Left renal cortex interstitium (tissue), 4 donors: ENCODE measurements at places on chromosomes 2 and 18. TPM values are rescaled to one million over a fixed set of nuclear protein-coding genes. Genes with fewer than 3 reads are reported as not detected.

Gene FLACC1
- polyA plus RNA-seq, result 1.8 TPM

GRCh38 chr18:63928331-63928730 is 20.6 kb downstream of the SERPINB10 start:
- DNase-seq, result no peak

DNA sequence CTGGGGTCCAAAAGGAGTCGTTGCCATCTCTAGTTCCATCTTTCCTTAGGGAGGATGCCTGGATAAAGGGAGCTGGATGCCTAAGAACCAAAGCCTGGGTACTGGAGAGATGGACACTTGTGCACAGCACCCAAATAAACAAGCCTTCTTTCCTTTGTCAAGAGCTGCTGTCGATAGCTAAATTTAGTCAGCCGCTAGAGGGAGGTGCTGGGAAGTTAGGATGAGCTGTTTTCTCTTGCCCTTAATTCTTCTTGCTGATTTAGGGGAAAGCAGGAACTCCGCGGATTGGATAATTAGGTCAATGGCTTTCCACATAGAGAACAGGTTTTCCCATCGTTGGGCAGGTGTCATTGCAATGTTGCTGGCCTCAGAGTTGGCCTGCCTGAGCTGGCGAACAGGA is 30.9 kb upstream of the SERPINB12 start:
- no peak for DNase-seq

GRCh38 chr18:37669991-37670534 is 104.5 kb upstream of the CELF4 start:
- DNase-seq, result no peak

Gene COL6A3
- polyA plus RNA-seq, result 277 TPM

DNA sequence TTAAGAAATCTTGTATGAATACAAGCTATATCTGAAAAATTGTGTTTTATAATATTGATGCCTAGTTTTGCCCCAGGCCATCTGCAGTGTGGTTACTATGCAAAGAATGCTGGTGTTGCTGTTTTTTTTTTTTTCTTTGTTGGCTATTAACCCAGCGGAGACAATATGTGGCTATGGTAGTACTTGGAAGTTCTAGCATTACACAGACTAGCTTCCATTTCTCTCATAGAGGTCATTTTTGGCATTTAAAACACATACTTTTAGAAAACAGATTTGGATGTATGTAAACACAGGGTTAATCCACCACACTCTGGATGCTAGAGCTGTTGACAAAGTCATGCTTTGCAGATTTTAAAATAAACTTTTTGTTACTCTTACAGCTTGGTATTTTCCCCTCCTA is 209.8 kb downstream of the NEDD4L start:
- DNase-seq, result no peak

Gene SP5
- 2.7 TPM for polyA plus RNA-seq

DNA sequence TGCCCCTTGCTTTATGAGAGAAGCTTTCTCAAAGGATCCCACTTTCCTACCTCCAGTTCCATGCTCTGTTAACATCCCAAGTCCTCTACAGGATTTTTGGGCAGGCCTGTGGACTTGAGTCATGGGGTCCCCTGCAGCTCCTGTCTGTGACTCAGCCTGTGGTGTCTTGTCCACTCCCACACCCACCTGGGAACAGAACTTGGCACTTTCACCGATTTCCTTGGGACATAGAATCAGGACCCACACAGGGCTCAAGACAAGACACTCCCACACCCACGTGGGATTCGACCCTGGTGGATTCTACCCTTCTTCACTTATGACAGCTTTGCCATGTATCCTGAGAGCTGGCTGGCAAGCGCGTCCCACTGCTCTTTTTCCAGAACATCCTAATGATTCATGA is 30.7 kb upstream of the HDAC4 start:
- DNase-seq, result no peak

Gene SLC19A3
- polyA plus RNA-seq, result 7.8 TPM

GRCh38 chr2:135552887-135553286 is 21.6 kb downstream of the R3HDM1 start:
- DNase-seq, result no peak

Gene CELF4
- polyA plus RNA-seq, result 3.4 TPM

GRCh38 chr2:21256006-21256405 is 132.2 kb downstream of the TDRD15 start:
- no peak for DNase-seq

Gene MOB4
- 58.7 TPM for polyA plus RNA-seq

- no peak for DNase-seq
Observed at GRCh38 chr2:108301558-108301957, 12.9 kb downstream of the SULT1C2 start.

DNA sequence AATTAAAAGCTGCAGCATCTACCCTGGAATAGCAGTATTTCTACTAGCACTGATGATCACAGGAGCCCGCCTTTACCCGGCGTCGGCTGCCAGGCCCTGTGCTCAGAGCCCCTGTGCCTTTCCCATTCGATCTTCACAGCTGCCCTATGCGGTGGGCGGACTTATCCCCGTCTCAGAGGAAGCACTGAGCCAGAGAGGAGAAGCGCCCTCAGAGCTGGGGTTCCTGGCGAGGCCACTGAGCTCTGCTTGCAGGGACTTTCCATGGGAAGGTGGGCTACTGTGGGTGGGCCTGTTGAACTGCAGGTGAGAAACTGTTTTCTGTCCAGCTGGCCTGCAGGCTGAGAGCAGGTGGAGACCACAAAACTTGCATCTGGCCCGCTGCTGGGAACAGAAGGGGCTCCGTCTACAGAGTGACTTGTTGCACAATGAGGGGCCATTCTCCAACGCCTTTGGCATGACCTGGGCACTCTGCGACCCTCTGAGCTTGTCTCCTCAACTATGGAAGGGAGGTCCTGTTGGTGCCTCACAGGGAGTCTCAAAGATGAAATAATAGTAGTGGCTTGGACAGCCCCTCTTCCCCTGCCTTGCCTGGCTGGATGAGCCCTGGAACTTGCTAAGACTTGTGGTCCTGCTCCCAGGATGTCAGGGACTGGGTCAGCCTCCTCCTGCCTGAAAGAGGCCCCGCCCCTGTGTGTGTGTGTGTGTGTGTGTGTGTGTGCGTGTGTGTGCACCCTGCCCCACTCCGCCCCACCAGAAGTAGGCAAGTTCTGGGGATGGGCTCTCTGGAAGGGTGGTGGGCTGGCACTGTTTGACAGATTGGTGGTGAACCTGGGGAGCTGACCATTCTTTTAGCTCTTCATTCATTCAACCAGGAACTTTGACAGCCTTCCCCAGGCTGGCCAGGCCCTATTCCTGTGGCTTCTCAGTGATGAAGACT is 32.7 kb downstream of the GLI2 start:
- DNase-seq, result no peak

DNA sequence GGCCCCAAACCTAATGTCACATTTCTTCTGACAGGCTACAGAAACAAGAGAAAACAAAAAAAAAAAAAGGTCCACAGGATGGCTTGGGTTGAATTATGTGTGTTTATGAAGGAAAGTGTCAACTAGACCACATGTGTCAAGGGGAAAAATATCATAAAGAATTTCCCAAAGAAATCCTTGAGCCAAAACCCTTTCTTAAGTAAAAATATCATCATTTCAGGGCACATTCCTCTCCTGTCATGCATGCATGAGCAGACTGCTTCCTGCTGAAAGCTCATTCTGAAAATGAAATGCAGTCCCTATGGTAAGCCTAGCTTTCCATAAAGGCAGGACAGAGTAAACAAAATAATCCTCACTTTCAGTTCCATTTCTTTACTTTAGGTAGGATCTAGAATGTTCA is 85.7 kb upstream of the RBBP8 start:
- DNase-seq, result no peak

DNA sequence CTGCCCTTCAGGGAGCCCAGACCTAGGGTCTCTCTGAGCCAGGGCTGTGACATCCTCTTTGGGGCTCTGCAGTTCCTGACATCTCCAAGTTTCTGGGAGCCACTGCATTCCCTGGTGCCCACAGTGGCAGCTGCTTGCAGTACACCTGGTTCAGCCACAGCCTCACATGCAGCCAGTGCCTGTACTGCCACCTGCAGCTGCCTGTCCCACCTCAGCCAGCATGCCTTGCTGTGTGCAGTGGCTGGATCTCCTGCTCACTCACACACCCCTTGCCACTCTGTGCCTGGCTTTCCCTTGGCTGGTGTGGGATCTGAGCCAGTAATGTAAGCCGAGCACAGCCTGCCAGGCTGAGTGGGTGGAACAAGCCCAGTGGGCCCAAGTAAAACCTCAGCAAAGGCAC is 1288.7 kb downstream of the CNTNAP5 start:
- DNase-seq, result no peak

Gene TGFA
- 18.3 TPM for polyA plus RNA-seq

DNA sequence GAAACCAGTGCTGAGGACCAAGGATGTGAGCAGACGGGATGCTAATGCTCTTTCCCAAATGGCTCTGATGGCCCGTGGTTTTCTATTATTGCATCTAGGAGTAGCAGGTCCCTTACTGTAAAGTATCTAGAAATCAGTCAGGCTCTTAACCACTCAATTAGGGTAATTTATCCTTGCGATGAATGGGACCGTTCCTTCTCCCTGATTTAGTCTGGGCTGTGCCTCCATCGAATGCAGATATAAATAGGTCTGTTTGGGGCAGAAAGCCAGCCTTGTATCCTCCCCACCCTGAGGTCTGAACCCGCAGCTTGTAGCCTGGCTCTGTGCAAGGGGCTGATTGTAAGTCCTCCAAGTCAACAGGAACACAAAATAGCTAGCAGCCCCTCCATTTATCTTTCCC is 9.5 kb upstream of the SMARCAL1 start:
- DNase-seq, result no peak

DNA sequence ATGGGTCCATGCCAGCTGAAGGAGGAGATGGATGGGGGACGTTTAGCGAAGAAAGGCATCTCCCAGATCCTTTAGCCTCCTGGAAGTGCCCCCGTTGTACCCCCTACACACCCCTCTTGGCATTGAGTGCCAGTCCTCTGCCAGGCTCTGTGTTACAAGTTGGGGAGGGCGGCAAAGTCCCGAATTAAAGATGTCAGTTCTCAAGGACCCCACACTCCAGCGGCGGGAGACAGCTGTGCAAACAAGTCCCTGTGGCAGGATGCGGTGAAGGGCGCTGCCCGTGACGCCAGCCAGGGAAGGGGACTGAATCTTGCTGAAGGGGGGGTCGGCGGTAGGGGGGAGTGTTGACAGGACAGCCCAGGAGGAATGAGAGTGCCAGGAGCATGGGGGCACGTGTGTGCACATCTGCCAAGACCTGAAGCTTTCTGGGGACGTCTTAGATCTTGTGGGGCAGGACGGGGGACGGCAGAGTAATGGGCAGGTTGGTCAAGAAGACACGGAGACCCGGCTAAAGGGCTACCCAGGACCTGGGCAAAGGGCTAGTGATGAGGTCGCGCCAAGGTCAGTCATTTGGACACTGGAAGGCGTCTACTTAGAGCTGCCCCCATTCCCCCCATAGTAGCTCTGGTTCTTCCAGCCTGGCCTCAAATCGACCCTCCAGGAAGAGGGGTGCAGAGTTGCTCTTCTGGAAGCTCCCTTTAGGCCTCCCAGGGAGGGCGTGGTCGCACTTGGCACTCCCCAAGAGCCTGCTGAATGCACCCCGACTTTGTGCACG is 2.8 kb upstream of the CTDSP1 start:
- DNase-seq, result no peak

DNA sequence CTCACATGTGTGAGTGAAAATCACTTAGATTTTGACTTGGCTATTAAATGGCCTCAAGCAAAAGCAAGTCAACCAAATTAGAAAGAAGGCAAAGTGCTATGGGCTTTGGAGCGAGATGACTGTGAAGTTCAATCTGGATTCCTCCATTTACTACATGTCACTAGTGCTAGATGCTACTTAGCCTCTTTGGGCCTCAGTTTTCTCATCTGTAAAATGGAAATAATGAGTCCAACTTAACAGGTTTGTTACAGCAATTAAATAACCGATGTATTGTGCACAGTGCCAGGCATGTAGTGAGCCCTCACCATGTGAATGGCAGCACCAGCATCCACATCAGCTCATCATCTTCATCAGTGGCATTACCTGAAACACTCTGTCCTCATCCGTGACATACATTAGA is 376.3 kb downstream of the MTX2 start:
- no peak for DNase-seq

- no peak for DNase-seq
Observed at GRCh38 chr18:74148543-74149070, 284 bp downstream of the TIMM21 start.
